Posterior vena cava (tissue), 2 donors: ENCODE measurements at places on chromosomes 4 and X. TPM values are rescaled to one million over a fixed set of nuclear protein-coding genes. Genes with fewer than 3 reads are reported as not detected.

DNA sequence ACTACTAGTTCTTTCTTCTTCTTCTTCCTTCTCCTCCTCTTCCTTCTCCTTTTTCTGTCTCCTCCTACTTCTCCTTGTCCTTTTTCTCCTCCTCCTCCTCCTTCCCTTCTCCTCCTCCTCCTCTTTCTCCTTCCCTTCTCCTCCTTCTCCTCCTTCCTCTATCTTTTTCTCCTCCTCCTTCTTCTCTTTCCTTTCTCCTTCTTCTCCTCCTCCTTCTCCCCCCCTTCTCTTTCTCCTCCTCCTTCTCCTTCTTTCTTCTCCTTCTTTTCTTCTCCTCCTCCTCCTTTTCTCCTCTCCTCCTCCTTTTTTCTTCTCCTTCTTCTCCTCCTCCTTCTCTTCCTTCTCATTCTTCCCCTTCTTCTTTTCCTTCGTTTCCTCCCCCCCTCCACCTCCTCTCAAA is 21.8 kb upstream of the NAP1L5 start:
- DNase-seq, result no peak

The EFHC2 gene
- total RNA-seq, result 1.4 TPM

GRCh38 chr4:170990989-170991589 is 822.1 kb upstream of the GALNTL6 start:
- DNase-seq, result no peak

The CT45A1 gene
- not detected for total RNA-seq

GRCh38 chr4:5941601-5942000 is 48.7 kb upstream of the CRMP1 start:
- DNase-seq, result no peak

The DCAF12L1 gene
- total RNA-seq, result 1.8 TPM

The AREG gene
- total RNA-seq, result 2.9 TPM

The DAPP1 gene
- total RNA-seq, result 1.7 TPM

The ARX gene
- total RNA-seq, result not detected

The TMEM35A gene
- total RNA-seq, result 26.5 TPM

DNA sequence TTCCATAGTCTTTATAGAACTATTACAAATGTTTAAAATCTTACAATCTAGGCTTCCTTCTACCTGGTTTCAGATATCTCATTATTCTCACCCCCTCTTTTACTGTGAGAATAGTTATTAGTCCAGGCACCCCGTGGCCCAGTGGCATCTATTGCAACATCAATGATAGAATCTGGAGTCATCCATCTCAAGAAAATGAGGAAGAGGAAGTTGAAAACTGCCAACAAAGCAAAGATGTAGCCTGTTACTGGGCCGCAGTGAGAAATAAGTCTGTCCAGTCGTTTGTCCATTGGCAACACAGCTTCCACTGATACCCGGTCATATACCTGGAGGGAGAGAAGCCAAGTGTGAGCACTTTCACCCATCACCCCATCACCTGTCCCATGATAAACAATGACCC is 6.0 kb upstream of the ASB11 start:
- DNase-seq, result no peak

GRCh38 chr4:119750048-119750447 is 121.4 kb upstream of the PDE5A start:
- no peak for DNase-seq

The MTMR8 gene
- total RNA-seq, result 5.2 TPM

- peak; percentile 72 for DNase-seq
Measured at GRCh38 chr4:167233685-167234315, 494 bp downstream of the SPOCK3 start.

DNA sequence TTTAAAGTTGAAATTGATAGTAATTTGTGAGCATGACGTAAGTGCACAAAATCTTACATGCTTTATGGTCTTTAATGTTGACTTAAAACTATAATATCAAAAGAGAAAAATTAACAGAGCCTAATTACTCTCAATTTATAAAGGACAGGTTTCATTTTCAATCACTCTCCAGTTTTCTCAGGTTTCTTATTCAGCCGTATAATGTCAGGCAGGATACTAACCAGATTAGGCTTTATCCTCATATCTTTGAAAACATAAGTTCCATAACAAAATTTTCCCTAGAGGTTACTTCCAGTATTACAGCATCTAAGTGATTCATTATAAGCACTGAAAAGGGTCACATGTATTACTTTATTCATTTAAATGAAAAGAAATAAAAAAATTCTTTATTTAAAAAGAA is 492.1 kb downstream of the PACRGL start:
- DNase-seq, result no peak

- DNase-seq, result no peak
Measured at GRCh38 chr4:106160560-106160959, 155.4 kb downstream of the TBCK start.

DNA sequence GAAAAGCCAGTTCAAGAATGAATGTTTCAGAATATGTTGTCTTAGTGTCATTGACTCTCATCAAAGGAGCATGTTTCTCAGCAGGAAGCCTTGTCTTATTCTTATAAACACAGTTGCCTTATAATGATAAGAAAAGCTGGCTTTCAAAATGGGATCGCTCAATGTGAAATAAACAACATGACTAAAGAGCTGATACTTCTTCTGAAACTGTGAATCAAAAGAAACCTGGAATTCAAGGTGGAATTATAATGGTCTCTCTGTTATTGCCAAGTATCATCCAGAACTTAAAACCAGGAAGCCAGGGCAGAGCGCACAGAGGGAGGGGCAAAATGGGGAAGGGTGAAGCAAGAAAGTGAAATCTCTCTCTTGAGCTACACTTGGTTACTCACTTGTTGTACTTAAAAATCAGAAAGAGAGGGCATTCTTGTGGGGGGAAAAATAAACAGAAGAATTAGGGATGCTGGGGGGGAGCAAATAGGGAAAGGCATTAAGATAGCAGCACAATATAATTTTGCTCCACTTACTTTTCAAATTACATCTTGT is 270.0 kb downstream of the MAPK10 start:
- no peak for DNase-seq

- DNase-seq, result no peak
Measured at GRCh38 chrX:134461437-134461836, 1.5 kb downstream of the HPRT1 start.

DNA sequence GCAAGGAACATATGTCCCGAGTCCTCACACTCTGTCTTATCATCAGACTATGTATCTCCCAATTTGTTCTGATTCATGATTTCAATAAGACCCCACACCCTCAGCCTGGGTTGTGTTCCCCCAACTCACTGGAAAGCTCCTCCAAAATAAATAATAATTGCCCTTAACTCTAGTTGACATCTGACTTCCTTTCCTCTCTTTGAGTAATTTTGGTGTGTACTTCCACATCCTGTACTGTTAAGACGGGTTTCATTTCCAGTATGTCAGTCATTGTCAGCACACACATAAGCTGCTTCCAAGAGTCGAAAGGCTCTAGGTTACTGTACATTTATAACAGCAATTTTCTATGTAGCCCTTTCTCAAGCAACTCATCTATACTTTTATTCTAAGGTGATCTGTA is 52.2 kb upstream of the C1QTNF7 start:
- no peak for DNase-seq

GRCh38 chr4:8403173-8403753 is 37.3 kb downstream of the ACOX3 start:
- peak; percentile 96 for DNase-seq

DNA sequence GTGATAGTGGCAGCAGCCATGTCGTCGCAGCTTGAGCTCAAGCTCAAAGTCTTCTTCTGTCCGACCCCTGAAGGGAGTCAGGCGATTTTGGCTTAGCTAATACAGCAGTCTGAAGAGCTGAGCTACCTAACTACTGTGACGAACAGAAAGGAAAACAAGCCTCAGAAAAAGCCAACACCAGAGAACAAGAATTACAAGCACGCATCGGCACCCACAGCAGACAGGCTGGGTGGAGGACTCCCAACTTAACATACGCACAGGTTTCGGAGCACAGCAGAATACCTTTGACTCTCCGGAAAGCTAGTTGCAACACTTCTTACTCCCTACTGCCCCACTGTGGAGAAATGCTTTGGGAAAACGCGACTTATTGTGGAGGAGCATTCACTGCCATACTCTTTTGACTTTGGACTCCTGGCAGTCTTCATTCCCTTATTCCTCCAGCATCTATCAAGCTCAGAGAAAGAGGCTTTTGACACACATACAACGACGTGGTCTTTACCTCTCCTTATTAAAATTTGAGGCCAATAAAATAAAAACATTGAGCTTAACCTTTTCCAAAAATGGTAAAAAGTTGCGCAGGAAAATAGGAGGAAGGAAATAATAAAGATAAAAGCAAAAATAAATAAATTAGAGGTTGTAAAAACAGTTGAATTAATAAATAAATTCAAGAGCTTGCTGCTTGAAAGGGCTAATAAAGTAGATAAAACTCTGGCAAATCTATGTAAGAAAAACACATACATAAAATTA is 41.3 kb upstream of the GPC3 start:
- DNase-seq, result no peak

The CT47B1 gene
- total RNA-seq, result not detected

DNA sequence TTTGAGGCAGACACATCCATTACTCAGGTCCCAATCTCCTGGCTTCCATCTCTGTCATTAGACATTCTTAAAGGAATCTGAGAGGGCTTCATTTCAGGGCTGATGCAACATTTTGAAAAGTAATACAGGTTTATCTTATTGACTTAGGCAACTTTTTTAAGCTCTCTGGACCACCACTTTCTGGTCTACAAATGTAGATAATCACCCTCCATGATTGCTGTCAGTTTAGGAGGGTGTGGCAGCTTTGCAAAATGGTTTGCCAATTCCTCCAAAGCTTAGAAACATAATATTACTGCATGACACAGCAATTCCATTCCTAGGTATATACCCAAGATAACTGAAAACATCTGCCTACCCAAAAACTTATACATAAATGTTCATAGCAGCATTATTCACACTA is 77.6 kb downstream of the ARHGAP6 start:
- no peak for DNase-seq

DNA sequence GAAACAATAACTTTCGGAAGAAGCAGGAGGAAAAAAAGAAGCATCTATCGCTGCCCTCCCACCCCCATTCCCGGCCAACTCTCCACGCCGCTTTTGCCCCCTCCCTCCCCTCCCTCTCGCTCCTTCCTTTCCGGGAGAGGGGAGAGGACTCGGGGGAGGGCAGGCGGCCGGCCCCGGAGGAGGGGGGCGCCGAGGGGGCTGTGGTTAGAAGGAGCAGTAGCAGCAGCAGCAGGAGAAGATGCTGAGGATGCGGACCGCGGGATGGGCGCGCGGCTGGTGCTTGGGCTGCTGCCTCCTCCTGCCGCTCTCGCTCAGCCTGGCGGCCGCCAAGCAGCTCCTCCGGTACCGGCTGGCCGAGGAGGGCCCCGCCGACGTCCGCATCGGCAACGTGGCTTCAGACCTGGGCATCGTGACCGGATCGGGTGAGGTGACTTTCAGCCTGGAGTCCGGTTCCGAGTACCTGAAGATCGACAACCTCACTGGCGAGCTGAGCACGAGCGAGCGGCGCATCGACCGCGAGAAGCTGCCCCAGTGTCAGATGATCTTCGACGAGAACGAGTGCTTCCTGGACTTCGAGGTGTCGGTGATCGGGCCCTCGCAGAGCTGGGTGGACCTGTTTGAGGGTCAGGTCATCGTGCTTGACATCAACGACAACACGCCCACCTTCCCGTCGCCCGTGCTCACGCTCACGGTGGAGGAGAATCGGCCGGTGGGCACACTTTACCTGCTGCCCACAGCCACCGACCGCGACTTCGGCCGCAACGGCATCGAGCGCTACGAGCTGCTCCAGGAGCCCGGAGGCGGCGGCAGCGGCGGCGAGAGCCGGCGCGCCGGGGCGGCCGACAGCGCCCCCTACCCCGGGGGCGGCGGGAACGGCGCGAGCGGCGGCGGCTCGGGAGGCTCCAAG is 1.3 kb downstream of the PCDH7 start:
- DNase-seq, result peak; percentile 82

- no peak for DNase-seq
Measured at GRCh38 chrX:9534686-9535085, 69.8 kb downstream of the TBL1X start.

GRCh38 chrX:108163333-108164082 is 71.9 kb downstream of the ATG4A start:
- no peak for DNase-seq

DNA sequence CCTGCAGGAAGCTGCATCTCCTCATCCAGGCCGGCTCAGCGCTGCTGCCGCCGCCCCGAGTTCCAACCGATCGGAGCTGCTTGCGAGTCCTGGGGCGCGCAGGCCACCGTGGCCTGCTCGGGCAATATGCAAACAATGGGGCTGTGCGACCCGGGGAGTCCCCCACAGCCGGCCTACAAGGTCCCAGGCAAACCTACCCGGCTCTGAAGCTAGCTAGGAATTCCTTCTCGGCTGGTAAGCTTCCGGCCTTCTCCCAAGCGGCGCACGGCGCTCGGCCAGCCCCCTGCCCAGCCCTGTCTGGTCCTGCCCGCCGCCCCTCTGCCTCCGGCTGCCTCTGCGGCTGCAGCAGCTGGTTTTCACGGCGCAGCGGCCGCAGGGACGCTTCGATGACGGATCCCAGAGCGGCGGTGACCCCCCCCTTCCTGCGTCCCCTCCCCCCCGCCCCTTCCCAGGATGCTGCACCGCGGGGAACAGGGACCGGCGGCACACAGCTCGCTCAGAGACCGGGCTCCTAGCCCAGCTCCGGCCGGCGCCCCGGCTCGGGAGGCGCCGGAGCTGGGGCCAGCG is 59.4 kb downstream of the TSC22D3 start:
- DNase-seq, result no peak

- DNase-seq, result no peak
Measured at GRCh38 chr4:151147000-151147399, 47.6 kb downstream of the RPS3A start.

The GYPA gene
- not detected for total RNA-seq
